ENCODE measurements at places on chromosomes 5 and 9.

- H3K4me3 ChIP-seq: no peak overlapping the region
- DNase-seq: no peak
- H3K27me3 ChIP-seq: no peaks in the 10 kb centered on the region
- H3K27ac ChIP-seq: no peak overlapping the region
- H3K36me3 ChIP-seq: no peaks in the 10 kb centered on the region
Measured at GRCh38 chr5:38806775-38807258, 39.0 kb upstream of the OSMR start.

GRCh38 chr5:57302164-57302563 is 128.3 kb downstream of the GPBP1 start:
- peaks cover 10% of the 10 kb centered on the region for H3K4me1 ChIP-seq
- no peak overlapping the region for H3K27ac ChIP-seq
- H3K36me3 ChIP-seq: no peaks in the 10 kb centered on the region
- no peak for DNase-seq

- H3K36me3 ChIP-seq: no peaks in the 10 kb centered on the region
- H3K4me3 ChIP-seq: peak overlapping the region; percentile 48
- H3K27ac ChIP-seq: peak overlapping the region; percentile 6
- no peak for DNase-seq
- H3K4me1 ChIP-seq: peaks cover 12% of the 10 kb centered on the region
Measured at GRCh38 chr5:53479045-53479589, 1.3 kb upstream of the FST start.

GRCh38 chr9:111052791-111053190 is 14.5 kb upstream of the LPAR1 start:
- no peaks in the 10 kb centered on the region for H3K27me3 ChIP-seq
- H3K4me3 ChIP-seq: no peak overlapping the region
- H3K4me1 ChIP-seq: no peaks in the 10 kb centered on the region

DNA sequence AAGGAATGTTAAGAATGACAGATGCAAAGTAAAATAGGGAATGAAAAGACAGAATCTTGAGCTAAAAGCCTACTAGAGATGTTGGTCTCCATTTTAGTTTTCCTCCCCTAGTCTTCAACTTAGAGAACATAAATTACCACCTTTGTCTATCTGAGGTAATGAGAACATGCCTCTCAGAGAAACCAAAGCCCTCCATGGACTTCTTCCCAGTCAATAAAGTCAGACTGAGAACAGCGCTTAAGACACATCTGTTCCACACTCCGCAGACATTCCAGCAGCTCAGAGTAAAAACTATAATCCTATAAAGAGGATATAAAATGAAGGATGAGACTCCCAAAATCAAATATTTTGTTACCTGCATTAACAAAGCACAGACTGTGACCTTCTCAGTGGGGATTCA is 79.2 kb downstream of the DPYSL3 start:
- no peak overlapping the region for H3K27ac ChIP-seq
- no peak for DNase-seq
- H3K27me3 ChIP-seq: no peaks in the 10 kb centered on the region
- no peak overlapping the region for H3K4me3 ChIP-seq
- no peaks in the 10 kb centered on the region for H3K36me3 ChIP-seq

DNA sequence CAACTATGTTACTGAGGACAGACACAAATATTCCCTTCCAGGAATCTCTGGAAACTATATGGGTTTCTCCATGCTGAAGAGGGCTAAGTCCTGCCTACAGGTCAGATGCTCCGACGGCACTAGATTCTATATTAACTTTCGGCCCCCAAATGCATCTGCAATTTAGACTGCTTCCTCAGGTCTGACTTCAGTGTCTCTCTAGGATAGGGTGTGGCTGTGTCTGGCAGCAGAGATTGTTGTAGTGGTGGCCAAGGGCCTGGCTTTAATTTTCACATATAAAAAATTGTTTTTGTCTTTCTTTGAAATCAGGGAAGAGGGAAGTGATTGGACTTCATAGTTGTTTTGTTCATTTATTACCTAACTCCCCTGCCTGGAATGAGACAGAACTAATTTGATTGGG is 101.8 kb downstream of the PJA2 start:
- no peaks in the 10 kb centered on the region for H3K36me3 ChIP-seq
- no peak overlapping the region for H3K4me3 ChIP-seq
- H3K27me3 ChIP-seq: no peaks in the 10 kb centered on the region

- H3K4me3 ChIP-seq: no peak overlapping the region
- no peaks in the 10 kb centered on the region for H3K36me3 ChIP-seq
- H3K4me1 ChIP-seq: peaks cover 4% of the 10 kb centered on the region
- no peaks in the 10 kb centered on the region for H3K27me3 ChIP-seq
- no peak for DNase-seq
Measured at GRCh38 chr5:58022055-58022454, 437.8 kb downstream of the PLK2 start.

GRCh38 chr5:61817472-61818326 is 485.6 kb downstream of the ZSWIM6 start:
- peaks cover 21% of the 10 kb centered on the region for H3K4me1 ChIP-seq
- DNase-seq: peak; percentile 68
- no peak overlapping the region for H3K4me3 ChIP-seq
- no peaks in the 10 kb centered on the region for H3K36me3 ChIP-seq
- no peaks in the 10 kb centered on the region for H3K27me3 ChIP-seq
- no peak overlapping the region for H3K27ac ChIP-seq

- no peaks in the 10 kb centered on the region for H3K27me3 ChIP-seq
- H3K36me3 ChIP-seq: no peaks in the 10 kb centered on the region
- no peak for DNase-seq
- H3K27ac ChIP-seq: no peak overlapping the region
Measured at GRCh38 chr9:112856843-112857242, 33.8 kb downstream of the SLC46A2 start.

- DNase-seq: no peak
- H3K36me3 ChIP-seq: no peaks in the 10 kb centered on the region
- H3K4me1 ChIP-seq: no peaks in the 10 kb centered on the region
- no peak overlapping the region for H3K4me3 ChIP-seq
- H3K27me3 ChIP-seq: no peaks in the 10 kb centered on the region
- no peak overlapping the region for H3K27ac ChIP-seq
Measured at GRCh38 chr5:12668564-12668963, 764.3 kb upstream of the CTNND2 start.

DNA sequence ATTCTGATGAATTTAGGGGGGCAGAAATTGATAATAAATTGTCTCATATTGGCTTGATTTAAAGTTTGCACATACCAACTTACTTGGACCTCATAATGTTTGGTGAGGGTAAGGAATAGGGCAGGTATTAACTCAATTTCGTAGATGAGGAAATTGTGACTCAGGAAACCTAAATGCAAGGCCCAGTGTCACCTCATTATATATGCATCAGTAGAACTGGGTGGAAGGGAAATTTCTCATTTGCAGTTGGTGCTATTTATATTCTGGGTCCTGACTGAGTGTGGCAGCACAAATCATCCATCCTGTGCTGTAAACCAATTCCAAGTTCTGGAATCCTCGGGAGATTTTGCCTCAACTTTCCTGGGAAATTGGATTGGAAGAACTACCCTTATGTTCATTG is 103.0 kb downstream of the SPATA31D1 start:
- H3K4me1 ChIP-seq: no peaks in the 10 kb centered on the region
- no peak overlapping the region for H3K4me3 ChIP-seq
- DNase-seq: no peak
- no peaks in the 10 kb centered on the region for H3K36me3 ChIP-seq
- no peaks in the 10 kb centered on the region for H3K27me3 ChIP-seq

- H3K27ac ChIP-seq: peak overlapping the region; percentile 92
- H3K4me3 ChIP-seq: peak overlapping the region; percentile 67
- no peaks in the 10 kb centered on the region for H3K36me3 ChIP-seq
- DNase-seq: peak; percentile 20
- H3K27me3 ChIP-seq: no peaks in the 10 kb centered on the region
- peaks cover 42% of the 10 kb centered on the region for H3K4me1 ChIP-seq
Measured at GRCh38 chr5:38557308-38557710, 863 bp upstream of the LIFR start.

Data from body of pancreas (tissue), 4 donors.